ENCODE measurements at places on chromosomes 13 and 19.

DNA sequence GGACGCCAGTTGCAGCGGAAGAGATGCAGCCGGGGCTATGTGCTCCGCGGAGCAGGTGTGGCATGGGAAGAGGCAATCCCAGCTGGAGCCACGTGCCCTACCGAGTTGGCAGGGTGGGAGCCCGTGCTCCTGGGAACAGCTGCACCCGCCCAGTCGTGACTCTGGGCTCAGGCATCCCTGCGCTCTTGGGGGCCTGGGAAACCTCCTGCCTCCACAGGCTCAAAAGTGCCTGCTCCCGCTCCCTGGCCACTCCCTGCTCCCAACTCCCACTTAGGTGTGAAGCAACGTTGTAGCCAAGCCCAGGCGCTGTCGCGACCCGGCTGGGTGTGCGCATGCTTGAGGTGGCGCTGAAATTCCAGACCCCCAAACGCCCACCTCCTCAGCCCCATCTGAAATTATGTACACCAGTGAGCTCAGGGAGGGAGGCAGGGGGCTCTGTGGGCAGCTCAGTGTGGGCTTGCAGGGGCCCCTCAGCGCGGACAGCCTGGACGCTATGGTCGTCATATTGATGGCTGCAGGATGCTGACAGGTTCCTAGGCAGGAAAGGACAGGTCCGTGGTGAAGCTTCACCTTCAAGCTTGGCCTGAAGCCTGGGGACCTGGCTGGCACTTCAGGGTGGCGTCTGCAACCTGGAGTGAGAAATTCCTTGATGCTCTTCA is 429.9 kb downstream of the SLITRK1 start:
- no peak for DNase-seq

- no peak for DNase-seq
Measured at GRCh38 chr13:51770681-51771417, 33.1 kb downstream of the DHRS12 start.

DNA sequence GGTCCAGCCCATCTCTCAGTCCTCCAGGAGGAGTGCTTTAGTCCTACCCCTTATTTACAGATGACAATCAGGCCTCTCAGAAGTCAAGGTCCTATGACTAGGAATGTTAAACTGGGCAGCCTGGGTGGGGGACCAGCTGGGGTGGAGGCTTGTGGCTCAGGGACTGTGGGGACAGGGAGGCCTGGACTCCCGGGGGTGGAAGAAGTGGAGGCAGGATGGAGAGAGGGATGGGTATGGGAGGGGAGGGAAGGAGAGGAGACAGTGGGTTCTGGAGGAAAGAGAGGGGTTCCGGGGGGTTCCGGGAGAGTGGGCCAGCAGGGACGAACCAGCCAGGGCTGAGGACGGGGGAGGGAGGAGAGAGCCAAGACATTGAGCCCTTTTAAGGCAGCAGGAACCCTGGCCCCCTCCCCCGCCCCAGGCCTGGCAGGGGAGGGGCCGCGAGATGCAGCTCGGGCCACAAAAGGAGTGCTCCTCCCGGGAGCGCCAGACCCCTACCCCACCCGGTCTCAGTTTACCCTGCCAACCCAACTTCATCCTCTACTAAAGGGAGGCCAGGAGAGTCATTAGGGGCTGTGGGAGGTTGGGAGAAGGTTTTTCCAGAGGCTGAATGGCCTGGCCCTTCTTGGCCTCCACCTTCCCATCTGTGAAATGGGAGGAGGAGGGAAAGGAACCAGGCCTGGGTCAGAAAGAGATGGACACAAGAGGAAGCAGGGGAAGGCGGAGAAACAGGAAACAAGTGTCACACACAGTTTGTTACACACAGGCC is 1.7 kb downstream of the DMPK start:
- no peak for DNase-seq

GRCh38 chr19:15324791-15325519 is 7.4 kb downstream of the BRD4 start:
- DNase-seq = no peak

DNA sequence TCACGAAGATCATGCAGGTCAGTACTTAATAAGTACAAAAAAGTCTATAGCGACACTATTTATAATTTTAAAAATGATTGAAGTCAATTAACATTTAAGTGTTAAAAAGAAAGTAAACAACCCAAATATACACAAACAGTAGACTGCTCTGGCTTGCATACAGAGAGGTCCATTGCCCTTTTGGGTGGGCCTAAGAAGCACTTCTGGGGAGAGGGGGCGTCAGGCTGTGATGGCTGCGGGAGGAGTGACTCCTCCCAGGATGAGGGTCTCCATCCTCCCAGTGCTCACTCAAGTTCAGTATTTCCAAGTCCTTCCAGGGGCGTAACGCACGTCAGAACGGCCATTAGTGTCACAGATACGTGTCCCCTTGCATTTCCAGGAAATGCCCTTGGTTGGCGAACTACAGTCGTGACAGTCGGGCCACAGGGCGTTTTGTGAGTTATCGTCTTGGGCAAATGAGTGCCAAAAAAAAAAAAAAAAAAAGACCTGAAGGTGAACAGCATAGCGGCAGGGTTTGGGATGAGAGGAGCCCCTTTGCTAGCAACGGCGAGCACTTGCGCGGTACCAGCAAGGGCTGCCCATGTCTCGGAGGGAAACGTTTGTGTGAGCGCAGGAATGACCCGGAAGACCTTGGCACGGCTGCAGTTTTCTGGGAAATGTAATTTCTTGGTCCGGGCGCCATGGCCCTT is at the start of gene SCGB2B2:
Gene SCGB2B2 (minus strand): TSS at position 463 of the 689 bp plus-strand sequence. CDS start 82,596 bp downstream, outside the sequence.
- DNase-seq = peak; percentile 22

DNA sequence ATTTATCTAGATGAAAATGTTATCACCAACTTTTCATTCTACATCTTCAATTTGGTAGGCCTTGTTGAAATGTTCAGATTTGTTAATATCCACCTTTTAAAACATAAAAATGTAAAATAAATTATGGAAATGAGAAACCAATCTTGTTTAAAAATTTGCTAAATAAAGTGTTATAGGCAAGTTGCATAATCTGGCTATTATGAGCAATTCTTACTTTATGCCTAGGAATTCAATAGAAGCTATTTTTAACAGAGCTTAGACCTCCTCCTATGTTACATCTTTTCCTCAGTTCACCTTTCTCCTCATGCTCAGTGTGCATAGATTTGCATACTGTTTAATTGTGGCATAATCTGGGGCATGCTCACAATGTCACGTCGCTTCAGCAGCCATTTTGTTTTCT is 87.9 kb upstream of the POSTN start:
- no peak for DNase-seq

DNA sequence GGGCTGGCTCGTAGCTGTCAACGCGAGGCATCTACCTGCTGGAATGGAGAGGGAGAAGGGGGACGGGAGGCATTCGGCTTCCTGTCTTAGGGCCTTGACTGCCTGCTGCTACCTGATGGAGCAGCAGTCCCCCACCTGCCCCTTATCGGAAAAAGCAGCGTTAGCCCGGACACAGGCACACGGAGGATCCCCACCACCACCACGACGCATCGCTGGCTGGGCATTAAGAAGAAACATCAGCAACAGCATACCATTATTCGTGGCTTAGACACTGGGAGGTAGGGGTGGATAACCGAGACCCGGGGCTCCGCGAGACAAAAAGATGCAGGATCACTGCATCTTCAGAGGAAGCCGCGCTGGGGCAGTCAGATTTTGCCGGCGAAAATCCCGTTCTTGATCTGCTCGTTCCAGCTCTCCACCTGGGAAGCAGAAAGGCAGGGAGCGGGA is 1.1 kb downstream of the COX6B2 start:
- DNase-seq = no peak

- no peak for DNase-seq
Measured at GRCh38 chr13:36531746-36532486, 99.6 kb downstream of the CCNA1 start.

GRCh38 chr13:51980908-51981307 is 30.3 kb downstream of the ATP7B start:
- DNase-seq = no peak

- no peak for DNase-seq
Measured at GRCh38 chr13:114099918-114100445, 32.4 kb downstream of the RASA3 start.

DNA sequence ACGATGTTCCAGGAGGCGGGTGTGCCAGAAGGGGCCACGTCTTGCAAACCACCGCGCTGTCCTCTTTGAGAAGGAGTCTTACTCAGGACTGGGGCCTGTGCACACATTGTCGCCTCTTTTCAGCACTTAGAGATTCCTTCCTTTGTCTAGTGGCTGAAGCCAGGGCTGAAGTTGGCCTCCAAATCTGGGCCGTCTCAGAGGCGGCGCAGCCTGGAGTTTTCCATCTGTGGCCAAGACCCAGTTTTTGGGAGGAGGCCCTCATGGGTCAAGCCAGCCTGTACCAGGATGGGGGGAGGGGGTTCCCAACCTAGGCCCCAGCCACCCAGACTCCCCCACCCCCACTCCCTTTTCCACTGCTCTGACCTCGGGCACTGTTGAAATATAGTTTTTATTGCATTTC is 11.8 kb downstream of the ANO8 start:
- DNase-seq = no peak

GRCh38 chr19:29381353-29382203 is 144.2 kb upstream of the VSTM2B start:
- no peak for DNase-seq

GRCh38 chr13:51717786-51718398 is 86.1 kb downstream of the DHRS12 start:
- no peak for DNase-seq

GRCh38 chr13:108525827-108526226 is 103.6 kb upstream of the MYO16 start:
- DNase-seq = no peak

DNA sequence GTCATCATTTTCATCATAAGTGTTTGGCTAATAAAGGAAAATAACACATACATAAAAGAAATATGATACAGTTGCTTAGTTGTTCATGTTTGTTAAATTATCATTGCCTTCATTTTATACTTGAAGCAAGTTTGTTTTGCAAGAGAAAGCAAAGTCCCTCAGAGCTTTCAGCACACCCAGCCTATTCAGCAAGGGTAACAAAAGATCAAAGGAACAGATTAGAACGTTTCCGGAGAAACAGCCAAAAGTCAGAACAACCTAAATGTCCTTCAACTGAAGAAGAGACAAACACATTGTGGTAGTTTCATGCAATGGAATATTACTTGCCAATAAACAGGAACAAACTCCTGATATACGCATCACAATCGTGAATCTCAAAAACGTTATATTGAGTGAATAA is 380.7 kb downstream of the MZT1 start:
- DNase-seq = no peak

- DNase-seq = no peak
Measured at GRCh38 chr13:26227166-26227971, 5.3 kb upstream of the RNF6 start.

GRCh38 chr13:99013951-99014350 is 36.1 kb upstream of the DOCK9 start:
- DNase-seq = no peak

DNA sequence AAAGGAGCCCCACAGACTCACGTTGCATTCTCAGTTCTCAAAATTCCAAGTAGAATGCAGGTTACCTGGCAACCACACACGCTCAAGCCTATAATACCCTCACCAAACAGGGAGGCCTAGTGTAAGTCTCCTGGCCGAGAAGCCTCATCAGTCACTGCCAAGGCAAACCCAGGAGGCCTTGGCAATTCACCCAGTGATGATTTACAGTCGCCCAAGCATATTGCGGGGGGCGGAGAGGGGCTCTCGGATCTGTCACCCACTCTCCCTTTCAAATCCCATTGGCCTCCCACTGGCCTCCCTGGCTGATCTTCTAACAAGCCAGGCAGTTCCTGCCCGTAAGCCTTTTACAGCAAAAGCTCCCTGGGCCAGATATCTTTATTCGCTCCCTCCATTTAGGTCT is 1.1 kb downstream of the AKAP8L start:
- DNase-seq = no peak

GRCh38 chr13:30932481-30933353 is at the start of gene TEX26:
Gene TEX26, plus strand, starts transcription at chr13:30932656. Its CDS starts 60 bp downstream, at chr13:30932716.
- DNase-seq = no peak

GRCh38 chr13:106118050-106118449 is 417.4 kb downstream of the EFNB2 start:
- no peak for DNase-seq

DNA sequence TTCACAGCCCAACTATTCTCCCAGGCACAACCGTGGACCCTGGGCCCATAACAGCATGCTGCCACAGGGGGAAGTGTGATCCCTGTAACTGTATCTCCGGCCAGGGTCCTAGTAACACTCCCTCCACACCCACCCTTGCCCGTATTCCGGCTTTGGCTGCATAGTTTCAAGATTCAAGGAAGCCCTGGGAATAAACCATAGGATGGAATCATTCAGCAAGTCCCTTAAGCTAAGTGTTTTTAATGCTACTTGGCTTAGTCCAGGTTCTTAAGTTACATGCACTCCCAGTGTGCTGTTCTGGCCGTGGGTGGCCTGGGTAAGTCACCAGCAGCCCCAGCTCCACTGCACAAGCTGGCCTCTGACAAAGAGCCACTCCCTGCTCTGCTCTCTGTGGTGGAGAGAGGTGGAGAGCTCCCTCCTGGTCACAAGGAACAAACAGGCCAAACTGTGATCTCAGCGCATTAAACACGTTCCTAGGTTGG is 532.4 kb upstream of the SGCG start:
- DNase-seq = no peak

- no peak for DNase-seq
Measured at GRCh38 chr13:109859898-109860297, 73.5 kb upstream of the IRS2 start.

- peak; percentile 60 for DNase-seq
Measured at GRCh38 chr19:7862413-7862951, 11.7 kb downstream of the PRR36 start.

DNA sequence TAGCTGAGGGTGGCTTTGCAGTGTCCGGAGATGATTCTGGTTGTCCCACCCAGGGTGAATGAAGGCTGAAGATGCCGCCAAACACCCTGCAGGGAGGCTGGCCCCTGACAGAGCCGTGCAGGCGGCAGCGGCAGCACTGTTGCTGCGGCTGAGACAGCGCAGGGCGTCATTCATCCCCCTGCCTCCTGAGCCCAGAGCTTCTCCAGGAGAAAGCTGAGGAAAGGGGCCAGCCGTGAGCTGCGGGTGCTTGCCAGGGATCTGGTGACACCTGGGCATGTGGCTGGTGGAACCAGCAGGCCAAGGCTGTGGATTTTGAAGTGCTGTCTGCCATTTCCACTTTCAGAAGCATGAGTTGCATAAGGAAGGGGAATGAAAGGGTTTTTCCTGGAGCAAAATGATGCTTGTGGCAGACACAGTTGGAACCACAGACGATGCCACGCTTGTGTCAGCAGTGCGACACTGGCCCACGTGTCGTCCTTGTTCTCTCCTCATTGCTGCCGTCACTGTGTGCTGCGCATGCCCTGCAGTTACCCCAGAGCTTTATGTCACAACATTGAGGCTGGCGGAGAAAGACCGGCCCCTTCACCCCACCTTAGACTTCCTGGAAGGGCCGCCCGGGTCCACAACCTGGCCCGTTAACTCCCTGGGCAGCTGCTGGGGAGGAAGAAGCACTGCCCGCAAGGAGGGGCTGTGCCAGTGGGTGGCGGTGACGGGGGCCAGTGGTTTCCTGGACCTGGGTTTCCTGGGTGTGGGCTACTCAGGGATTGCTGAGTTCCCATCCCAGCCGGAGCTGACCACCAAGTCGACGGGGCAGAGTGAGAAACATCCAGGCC is 22.7 kb downstream of the TFDP1 start:
- DNase-seq = no peak
